ENCODE measurements at places on chromosomes 4 and X. TPM values are rescaled to one million over a fixed set of nuclear protein-coding genes. Genes with fewer than 3 reads are reported as not detected.

DNA sequence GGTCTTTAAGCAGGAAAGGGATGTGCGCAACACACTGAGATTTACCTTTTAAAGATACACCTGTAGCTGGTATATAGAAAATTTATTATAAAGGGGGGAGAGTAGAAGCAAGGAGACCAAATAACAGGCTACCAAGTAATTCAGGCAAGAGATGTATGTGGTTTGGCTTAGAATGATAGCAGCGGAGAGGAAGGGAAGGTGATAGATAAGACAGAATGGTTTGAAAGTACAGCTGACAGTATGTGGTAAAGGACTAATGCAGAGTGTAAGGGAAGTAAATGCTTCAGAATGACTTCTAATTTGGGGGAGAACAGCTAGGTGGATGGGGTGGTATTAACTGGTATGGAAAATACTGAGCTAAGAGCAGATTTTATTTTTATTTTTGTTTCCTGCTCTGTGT lies 308.9 kb downstream of the ANTXR2 start:
- no peak for DNase-seq

DNA sequence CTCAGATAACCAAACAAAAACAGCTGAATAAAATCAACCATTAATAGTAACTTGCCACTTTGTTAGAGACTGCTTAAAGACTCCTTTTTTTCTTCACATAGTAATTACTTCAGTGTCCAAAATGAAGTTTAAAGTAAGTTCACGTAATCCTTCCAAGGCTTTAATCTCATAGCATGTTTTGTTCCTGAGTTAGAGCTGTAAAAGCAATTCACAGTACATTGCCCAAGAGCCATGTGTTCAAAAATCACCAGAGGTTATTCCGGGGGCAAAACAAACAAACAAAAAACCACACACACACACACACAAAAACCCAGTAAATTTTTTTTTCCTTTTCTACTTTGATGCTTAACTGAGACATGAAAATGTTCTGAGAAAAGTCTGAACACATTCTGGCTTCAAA lies 6.1 kb downstream of the GPR82 start:
- DNase-seq: no peak

- no peak for DNase-seq
Observed at GRCh38 chr4:73445383-73446335, 9.6 kb downstream of the AFP start.

DNA sequence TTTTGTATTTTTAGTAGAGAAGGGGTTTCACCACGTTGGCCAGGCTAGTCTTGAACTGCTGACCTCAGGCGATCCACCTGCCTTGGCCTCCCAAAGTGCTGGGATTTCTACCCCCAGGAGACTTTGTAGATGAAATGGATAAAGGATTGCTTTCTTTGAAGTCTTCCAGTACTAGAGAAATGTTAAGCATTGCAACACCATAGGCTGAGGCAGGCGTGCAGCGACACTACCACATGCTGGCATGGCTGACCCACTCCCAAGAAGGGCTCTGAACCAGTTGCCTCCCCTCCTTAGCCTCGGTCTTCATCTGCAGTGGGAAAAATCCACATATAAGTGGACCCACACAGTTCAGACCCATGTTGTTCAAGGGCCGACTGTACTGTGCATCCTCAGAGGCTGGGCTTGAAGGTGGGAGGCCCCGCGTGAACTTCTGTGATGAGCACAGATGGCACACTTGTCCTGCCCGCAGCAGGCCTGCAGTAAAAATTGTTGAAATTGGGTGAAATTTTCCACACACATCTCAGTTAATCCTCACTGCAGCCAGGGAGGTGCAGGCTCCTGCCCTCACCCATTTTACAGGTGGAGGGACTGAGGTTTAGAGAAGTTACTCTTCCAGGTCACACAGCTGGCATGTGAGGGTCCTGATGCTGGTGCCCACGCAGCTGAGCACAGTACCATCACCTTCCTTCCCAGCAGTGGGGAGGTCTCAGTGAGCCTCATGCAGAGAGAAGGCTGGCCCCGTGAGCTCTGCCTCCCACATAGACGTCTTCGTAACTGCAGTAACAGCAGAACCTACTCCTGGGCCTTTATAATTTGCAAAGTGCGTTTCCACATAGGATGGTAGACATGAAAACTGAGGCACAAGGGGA lies 35.5 kb downstream of the HTRA3 start:
- no peak for DNase-seq

DNA sequence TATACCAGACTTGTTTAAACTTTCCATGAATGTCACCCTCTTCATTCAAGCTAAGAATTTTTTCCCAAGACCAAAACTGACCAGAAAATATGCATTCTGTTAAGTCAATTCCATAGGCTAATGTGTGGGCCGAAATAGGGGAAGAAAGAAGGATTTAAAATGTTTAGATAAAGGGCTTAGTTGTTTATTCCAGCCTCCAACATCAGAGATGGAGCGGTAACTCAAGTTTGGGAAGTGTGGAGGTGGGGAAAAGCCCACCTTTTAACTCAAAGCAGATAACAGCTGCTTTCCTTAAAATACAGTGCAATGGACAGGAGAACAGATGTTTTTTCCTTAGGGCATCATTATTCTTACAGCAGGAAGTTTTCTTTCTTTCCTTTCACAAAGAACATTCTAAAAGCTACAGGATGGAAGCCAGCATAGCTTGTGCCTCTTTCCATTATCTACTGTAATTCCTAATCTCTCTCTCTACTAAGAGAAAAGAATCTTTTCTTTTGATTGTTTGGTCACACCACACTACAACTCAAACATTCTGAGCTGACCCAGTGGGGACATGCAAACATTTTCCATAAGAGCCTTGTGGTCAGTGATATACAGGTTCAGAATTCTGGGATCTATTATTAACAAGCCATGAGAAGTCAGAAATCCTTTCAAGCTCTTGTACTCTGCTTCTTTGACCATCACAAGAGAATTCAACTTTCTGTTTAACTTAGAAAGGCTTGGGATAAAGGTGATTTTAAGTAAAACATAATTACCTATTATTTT lies 101.6 kb downstream of the PDE5A start:
- no peak for DNase-seq

- DNase-seq: no peak
Observed at GRCh38 chrX:302975-303374, 15.6 kb downstream of the GTPBP6 start.

- DNase-seq: no peak
Observed at GRCh38 chrX:68902706-68903504, 74.1 kb downstream of the EFNB1 start.

DNA sequence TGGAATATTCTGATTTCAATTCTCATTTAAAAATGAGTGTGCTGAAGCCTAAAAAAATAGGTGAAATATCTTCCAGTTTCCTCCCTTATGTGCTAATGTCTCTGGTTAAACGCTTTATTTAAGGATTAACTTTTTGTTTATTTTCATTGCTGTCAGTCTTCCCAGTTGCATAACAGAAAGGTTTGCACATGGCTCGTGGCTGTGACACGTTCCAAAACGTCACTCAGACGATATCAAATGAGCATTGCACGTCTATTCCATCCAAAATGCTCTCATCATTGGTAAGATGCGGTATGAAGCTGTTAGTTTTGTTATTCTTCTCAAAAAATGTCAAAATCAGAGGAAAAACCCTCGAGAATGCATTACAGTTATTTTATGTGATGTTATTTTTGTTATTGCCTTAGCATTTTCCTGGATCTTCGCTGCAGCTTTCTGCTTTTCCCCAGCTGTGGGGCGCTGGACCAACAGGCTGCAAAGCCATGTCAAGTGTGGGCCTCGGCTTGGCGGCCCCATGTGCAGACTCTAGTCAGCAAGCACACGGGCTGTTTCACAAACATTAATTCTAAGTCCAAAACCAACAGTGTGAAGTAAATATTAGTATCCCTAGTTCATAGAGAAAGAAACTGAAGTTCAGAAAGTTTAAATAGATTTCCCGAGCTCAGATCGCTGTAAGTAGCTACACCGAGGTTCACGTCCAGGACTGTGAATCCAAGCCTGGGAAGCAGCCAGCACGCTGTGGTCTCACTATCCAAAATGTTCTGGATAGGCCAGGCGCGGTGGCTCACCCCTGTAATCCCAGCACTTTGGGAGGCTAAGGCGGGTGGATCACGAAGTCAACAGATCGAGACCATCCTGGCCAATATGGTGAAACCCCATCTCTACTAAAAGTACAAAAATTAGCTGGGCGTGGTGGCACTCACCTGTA lies 793.4 kb upstream of the FRG1 start:
- DNase-seq: no peak

DNA sequence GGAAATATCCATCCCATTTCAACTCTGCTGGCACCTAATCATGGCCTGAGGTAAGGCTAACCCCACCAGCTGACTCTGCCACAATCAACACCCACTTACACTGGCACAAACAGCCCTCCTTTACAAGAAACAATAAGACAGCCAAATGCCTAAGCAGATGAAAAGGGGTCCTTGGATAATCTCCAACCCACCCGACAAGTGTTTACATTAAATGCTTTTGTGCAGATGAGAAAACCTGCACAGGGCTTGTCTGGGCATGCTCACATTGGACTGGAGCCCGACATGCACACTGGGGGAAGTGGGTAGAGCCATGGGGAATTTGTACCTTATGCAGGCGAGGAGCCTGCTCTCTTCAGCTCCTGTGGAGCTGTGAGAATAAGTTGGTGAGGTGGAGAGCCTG lies 138.9 kb upstream of the ITM2A start:
- DNase-seq: no peak

- DNase-seq: no peak
Observed at GRCh38 chrX:74534569-74535038, 79.8 kb downstream of the RLIM start.

GRCh38 chr4:5746829-5747737 lies 36.1 kb downstream of the EVC start:
- DNase-seq: no peak

DNA sequence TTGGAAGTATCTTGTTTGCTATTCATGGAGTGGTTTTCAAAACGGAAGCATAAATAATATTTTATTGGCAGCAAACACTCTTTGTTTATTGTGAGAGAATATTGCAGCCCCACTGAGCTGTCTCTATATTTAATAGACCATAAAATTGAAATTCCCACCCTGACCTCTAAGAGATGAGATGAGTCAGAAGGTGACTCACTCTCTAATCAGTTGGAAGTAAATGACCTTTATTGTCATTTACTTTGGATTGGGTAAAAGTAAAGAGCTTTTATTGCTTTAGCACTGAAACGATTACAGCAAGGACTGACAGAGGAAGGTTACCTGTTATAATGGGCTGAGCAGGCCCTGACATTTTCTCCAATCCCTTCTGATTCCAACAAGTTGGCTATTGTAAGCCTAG lies 55.0 kb downstream of the SYTL5 start:
- no peak for DNase-seq

GRCh38 chr4:15945516-15945915 lies 7.0 kb upstream of the FGFBP1 start:
- no peak for DNase-seq

DNA sequence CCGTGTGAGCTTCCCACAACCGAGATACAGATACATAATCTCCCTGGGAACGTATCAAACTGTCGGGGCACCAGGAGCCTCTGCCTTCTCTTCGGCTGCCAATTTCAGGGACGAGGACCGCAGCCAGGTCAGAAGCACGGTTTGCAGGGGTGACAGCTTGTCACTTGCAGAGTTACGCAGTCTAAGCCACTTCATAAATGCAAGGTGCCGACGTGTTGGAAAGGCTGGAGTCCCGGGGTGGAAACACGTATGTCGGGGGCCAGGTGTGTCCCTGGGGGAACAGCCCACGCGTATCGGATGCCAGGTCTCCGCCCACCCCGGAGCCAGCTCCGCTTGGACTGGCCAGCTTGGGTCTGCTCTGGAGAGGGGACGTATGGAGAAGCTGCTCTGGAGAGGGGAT lies 76.3 kb upstream of the SHOX start:
- no peak for DNase-seq

GRCh38 chr4:86497980-86498862 lies 95.9 kb upstream of the PTPN13 start:
- DNase-seq: no peak

DNA sequence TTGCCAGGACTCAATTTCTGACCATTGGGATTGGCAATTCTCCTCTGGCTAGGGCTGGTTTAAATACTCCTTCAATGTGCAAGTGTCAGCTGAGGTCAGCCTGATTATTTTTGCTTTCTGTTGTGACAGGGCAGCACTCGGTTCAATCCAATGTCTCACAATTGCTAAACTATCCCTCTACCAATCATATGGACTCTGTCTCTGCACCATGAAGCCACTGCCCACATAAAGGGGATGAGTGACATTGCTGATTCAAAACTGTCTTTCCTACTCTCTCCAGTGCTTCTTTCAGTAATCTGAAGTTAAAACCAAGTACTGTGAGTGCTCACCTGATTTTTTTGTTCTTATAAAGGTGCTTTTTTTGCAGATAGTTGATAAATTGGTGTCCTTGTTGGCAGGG lies 1030.7 kb downstream of the GLUD2 start:
- DNase-seq: no peak

DNA sequence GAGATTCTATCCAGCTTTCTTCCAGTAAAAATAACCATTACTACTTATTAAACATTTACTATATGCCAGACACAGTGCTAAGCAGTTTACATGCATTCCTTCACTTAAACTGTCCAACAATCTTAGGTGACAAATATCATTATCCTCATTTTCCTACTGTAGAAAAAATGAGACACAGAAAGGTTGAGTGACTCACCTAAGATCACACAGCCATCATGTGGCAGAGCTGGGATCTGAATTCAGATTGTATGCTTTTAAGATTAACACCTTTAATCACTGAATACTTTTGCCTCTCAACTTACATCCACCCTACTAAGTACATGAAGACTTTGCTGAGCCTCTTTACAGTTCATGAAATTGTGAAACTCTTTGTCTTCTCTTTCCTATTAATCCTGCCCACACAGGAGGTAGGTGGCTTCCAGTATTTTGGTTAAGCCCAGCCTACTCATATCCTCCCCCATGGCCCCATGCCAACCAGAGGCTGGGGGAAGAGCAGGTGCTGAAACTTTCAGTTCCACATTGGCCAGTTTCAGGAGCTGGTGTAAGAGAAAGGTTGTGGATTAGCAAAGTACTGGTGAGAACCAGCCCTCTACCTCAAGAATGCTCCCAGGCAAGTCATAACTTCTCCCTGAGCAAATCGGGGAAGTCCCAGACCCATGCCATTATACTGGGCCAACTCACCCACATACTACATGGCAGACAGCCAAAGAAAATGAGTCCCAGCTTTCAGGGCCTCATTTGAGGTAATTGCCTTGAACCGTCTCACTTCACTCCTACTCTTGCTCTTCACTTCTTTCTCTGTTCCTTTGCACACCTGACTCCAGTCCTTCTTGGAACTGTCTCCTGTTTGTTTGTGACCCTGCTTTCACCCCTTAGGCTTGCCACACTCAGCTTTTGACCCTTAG lies 211.1 kb downstream of the GUCY2F start:
- DNase-seq: no peak

DNA sequence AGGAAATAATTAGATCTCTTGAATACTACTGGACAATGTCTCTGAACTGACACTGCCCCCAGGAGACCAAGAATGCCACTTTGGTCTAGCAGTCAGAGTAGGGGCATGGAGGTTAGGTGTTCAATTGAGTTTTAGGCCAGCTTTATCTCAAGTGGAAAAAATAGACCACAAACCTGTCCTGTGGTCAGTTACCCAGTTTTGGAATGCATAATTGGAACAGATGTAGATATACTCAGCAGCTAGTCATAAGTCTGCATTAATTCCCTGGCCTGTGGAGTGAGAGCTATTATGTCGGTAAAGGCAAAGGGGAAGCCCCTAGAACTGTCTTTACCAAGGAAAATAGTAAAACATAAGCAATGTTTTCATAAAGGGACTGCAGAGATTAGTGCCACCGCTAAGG lies 587.7 kb downstream of the GLUD2 start:
- DNase-seq: no peak

ABCG2 gene
- total RNA-seq: 0.50 TPM

UBE2A gene
- 16.3 TPM for total RNA-seq

TMEM31 gene
- total RNA-seq: not detected

POF1B gene
- total RNA-seq: 6.6 TPM

PNMA6F gene
- not detected for total RNA-seq

GPRASP2 gene
- total RNA-seq: 6.6 TPM

TENT5D gene
- total RNA-seq: not detected

XK gene
- 4.0 TPM for total RNA-seq

ATOH1 gene
- total RNA-seq: not detected

Data from pancreas (tissue), 10 donors.